Activated CD8-positive, alpha-beta T cell treated with anti-CD3 and anti-CD28 coated beads for 36 hours (primary cell): ENCODE measurements at places on chromosomes 4 and X. TPM values are rescaled to one million over a fixed set of nuclear protein-coding genes. Genes with fewer than 3 reads are reported as not detected.

Gene MAOB
- total RNA-seq = not detected

Gene TEX13D
- not detected for total RNA-seq

Gene TRIM60
- not detected for total RNA-seq

Gene GASK1B
- total RNA-seq = not detected

Gene SERTM2
- not detected for total RNA-seq

Gene KIT
- 0.27 TPM for total RNA-seq

Gene TLR10
- total RNA-seq = 0.11 TPM

Gene DCAF12L1
- total RNA-seq = not detected

Gene ABCB7
- total RNA-seq = 50.5 TPM

Gene MAGEB10
- total RNA-seq = not detected

Gene CACNA1F
- total RNA-seq = 1.1 TPM

Gene KLKB1
- total RNA-seq = not detected

Gene NAAA
- 22.2 TPM for total RNA-seq

Gene SULT1E1
- not detected for total RNA-seq

Gene LIMCH1
- not detected for total RNA-seq

Gene SSX4B
- not detected for total RNA-seq

Gene PRR32
- total RNA-seq = not detected

Gene REPS2
- total RNA-seq = not detected

Gene SLAIN2
- total RNA-seq = 53.2 TPM

Gene OPRPN
- total RNA-seq = not detected

Gene KCNE5
- total RNA-seq = 0.34 TPM

Gene DOK7
- not detected for total RNA-seq

Gene KLHL2
- 24.5 TPM for total RNA-seq

Gene MAGEA12
- not detected for total RNA-seq

Gene NKX6-1
- not detected for total RNA-seq

Gene UCHL1
- total RNA-seq = 2.5 TPM

Gene EGFL6
- total RNA-seq = 2.1 TPM

Gene CLIC2
- total RNA-seq = 0.49 TPM

Gene TRPC5OS
- total RNA-seq = not detected

Gene NMU
- not detected for total RNA-seq

Gene PIN4
- total RNA-seq = 5.0 TPM

Gene DGAT2L6
- total RNA-seq = not detected

Gene MTNR1A
- not detected for total RNA-seq

Gene TSPAN7
- total RNA-seq = 0.74 TPM

Gene SSX4
- not detected for total RNA-seq

Gene NLRP2B
- total RNA-seq = not detected

Gene SYNPO2
- 0.13 TPM for total RNA-seq

Gene WWC2
- 1.9 TPM for total RNA-seq

Gene ADD1
- total RNA-seq = 154 TPM

Gene CENPVL2
- not detected for total RNA-seq

Gene TEX13C
- not detected for total RNA-seq

Gene METTL14
- total RNA-seq = 46.1 TPM

Gene TCP11X1
- total RNA-seq = not detected

Gene PHKA2
- 26.1 TPM for total RNA-seq

Gene FSTL5
- total RNA-seq = not detected

Gene IGFBP7
- total RNA-seq = not detected

Gene MCUB
- 65.3 TPM for total RNA-seq

Gene SLBP
- 117 TPM for total RNA-seq

Gene CSAG3
- not detected for total RNA-seq

Gene VEGFD
- total RNA-seq = not detected

Gene GPC3
- 0.58 TPM for total RNA-seq

Gene PNPLA4
- total RNA-seq = 12.7 TPM

Gene INTU
- total RNA-seq = 0.29 TPM

Gene EPHA5
- total RNA-seq = not detected

Gene SRPX
- not detected for total RNA-seq

Gene MAGEC2
- not detected for total RNA-seq

Gene SATL1
- total RNA-seq = not detected

Gene GAGE1
- not detected for total RNA-seq
